ENCODE measurements at places on chromosomes 4 and X. TPM values are rescaled to one million over a fixed set of nuclear protein-coding genes. Genes with fewer than 3 reads are reported as not detected.
A peak's percentile ranks its signal among the peaks of the same experiment; 100 is the strongest.

The KIAA1210 gene
- not detected for total RNA-seq

The SPANXB1 gene
- total RNA-seq: not detected

The CLIC2 gene
- not detected for total RNA-seq

The CYLC1 gene
- not detected for total RNA-seq

The ASMTL gene
- 55.3 TPM for total RNA-seq

The TRAM1L1 gene
- total RNA-seq: 3.4 TPM

The ARX gene
- 0.07 TPM for total RNA-seq

The SPIN2A gene
- total RNA-seq: 1.5 TPM

The TENM3 gene
- 39.5 TPM for total RNA-seq

The SLIT2 gene
- total RNA-seq: 5.4 TPM

- no peaks in the 10 kb centered on the region for H3K36me3 ChIP-seq
- H3K4me1 ChIP-seq: no peaks in the 10 kb centered on the region
- DNase-seq: no peak
- no peak overlapping the region for H3K27ac ChIP-seq
- H3K4me3 ChIP-seq: no peak overlapping the region
Observed at GRCh38 chr4:187183826-187184225, 460.2 kb upstream of the FAT1 start.

GRCh38 chr4:112765317-112765974 lies 128.5 kb downstream of the LARP7 start:
- H3K4me1 ChIP-seq: peaks cover 8% of the 10 kb centered on the region
- peaks cover 27% of the 10 kb centered on the region for H3K36me3 ChIP-seq
- peak; percentile 62 for DNase-seq
- no peak overlapping the region for H3K27ac ChIP-seq
- H3K4me3 ChIP-seq: no peak overlapping the region
- no peaks in the 10 kb centered on the region for H3K27me3 ChIP-seq

- no peaks in the 10 kb centered on the region for H3K4me1 ChIP-seq
- no peak within 1 kb of the TSS for H3K27ac ChIP-seq
- no peaks in the 10 kb centered on the region for H3K36me3 ChIP-seq
- H3K27me3 ChIP-seq: no peaks in the 10 kb centered on the region
- DNase-seq: peak; percentile 95
Observed at GRCh38 chr4:102760645-102761295, at the start of gene MANBA. MANBA (minus strand) TSS chr4:102760968; CDS start chr4:102760894, 74 bp downstream.

- no peaks in the 10 kb centered on the region for H3K36me3 ChIP-seq
- H3K27ac ChIP-seq: no peak overlapping the region
- DNase-seq: no peak
- H3K4me3 ChIP-seq: no peak overlapping the region
Observed at GRCh38 chr4:165563851-165564250, 185.0 kb downstream of the CPE start.

DNA sequence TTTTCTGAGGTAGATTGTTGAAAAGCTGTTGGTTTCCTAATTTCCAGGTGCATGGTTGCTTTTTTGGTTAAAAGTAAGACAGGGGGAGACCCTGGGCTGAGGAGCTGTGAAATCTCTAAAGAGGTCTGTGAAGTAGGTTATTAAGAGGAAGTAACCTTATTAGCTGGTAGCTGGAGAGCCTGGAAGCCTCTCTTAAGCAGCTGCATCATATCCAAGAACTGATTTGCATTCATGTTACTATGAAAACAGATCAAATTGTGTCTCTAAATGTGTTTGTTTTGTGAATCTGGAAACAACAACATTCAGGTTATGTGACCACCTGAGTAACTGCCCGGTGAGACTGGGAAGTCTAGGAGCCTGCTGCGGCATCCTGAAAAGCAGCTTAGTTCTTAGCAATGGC lies 54.1 kb downstream of the ARHGAP10 start:
- no peaks in the 10 kb centered on the region for H3K36me3 ChIP-seq
- H3K27me3 ChIP-seq: no peaks in the 10 kb centered on the region
- DNase-seq: no peak
- H3K4me3 ChIP-seq: no peak overlapping the region
- no peak overlapping the region for H3K27ac ChIP-seq

DNA sequence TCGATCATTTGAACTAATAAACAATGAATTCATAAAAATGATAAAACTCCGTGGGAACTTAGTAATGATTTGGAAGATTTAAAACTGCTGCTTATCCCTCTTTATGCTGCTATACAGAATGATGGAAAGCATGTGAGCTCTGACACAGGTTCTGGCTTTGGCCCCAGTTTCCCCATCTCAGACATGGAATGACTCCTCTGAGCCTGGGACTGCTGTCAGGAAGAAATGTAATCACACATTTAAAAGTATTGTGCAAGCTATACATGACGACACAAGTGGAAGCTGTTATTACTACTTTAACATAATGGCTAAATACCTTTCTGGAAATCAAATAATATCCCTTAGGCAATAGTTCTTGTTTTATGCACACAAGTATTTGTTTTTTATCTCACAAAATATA lies 161.7 kb downstream of the DCHS2 start:
- no peak overlapping the region for H3K4me3 ChIP-seq
- DNase-seq: no peak
- H3K4me1 ChIP-seq: no peaks in the 10 kb centered on the region
- H3K27me3 ChIP-seq: peaks cover 37% of the 10 kb centered on the region
- no peak overlapping the region for H3K27ac ChIP-seq

DNA sequence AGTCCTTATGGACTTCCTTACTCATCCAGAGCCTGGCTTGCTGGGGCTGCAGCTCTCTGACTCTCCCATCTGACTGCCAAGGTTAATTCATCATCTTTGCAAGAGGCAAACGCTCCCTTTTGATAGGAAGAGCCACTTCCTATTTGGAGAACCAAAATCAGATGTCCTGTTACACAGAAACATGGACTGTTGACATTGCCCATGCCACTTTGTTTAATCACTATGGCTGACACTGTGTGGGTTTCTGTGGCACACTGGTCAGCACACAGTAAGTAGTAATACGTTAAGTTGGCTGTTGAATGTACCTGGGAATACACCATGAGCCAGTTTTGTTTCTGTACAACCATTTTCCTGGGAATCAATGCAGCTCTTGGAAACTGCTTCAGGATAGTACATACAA lies 45.1 kb upstream of the TMEM33 start:
- no peaks in the 10 kb centered on the region for H3K36me3 ChIP-seq
- H3K27ac ChIP-seq: no peak overlapping the region
- H3K4me3 ChIP-seq: no peak overlapping the region
- H3K4me1 ChIP-seq: no peaks in the 10 kb centered on the region
- DNase-seq: no peak

GRCh38 chrX:42000836-42001235 lies 77.5 kb upstream of the CASK start:
- no peaks in the 10 kb centered on the region for H3K27me3 ChIP-seq
- no peaks in the 10 kb centered on the region for H3K4me1 ChIP-seq
- DNase-seq: no peak

GRCh38 chrX:150348365-150348764 lies 14.8 kb upstream of the MAMLD1 start:
- no peaks in the 10 kb centered on the region for H3K4me1 ChIP-seq
- no peak overlapping the region for H3K27ac ChIP-seq
- DNase-seq: peak; percentile 88
- H3K4me3 ChIP-seq: no peak overlapping the region

- H3K36me3 ChIP-seq: no peaks in the 10 kb centered on the region
- no peaks in the 10 kb centered on the region for H3K4me1 ChIP-seq
- H3K27ac ChIP-seq: no peak overlapping the region
- no peaks in the 10 kb centered on the region for H3K27me3 ChIP-seq
Observed at GRCh38 chrX:145729635-145730034, 88.0 kb upstream of the SLITRK2 start.

- no peaks in the 10 kb centered on the region for H3K4me1 ChIP-seq
- no peak overlapping the region for H3K4me3 ChIP-seq
- no peak for DNase-seq
Observed at GRCh38 chr4:147222906-147223305, 258.0 kb upstream of the EDNRA start.

DNA sequence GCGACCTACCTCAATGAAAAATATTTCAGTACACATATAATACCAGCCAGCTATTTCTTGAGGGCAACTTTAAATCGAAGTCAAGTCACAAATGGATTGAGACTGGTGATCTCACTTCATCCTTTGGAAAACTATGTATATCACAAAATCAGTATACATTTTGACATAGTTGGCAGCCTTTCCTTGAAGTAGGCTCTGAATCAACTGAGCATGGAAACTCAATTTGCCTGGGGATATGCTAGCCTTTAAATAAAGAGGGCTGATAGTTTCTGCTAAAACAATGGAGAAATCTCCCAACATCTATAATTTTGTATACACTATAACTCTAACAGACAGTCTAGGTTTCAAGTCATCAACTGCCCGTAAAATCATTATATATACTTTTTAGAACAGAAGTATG lies 282.8 kb upstream of the TENM3 start:
- no peak for DNase-seq
- no peaks in the 10 kb centered on the region for H3K36me3 ChIP-seq
- H3K4me1 ChIP-seq: no peaks in the 10 kb centered on the region

- no peak overlapping the region for H3K27ac ChIP-seq
- no peaks in the 10 kb centered on the region for H3K36me3 ChIP-seq
- H3K4me1 ChIP-seq: no peaks in the 10 kb centered on the region
- no peak for DNase-seq
Observed at GRCh38 chr4:142077048-142077447, 440.7 kb downstream of the IL15 start.

- H3K27me3 ChIP-seq: no peaks in the 10 kb centered on the region
- H3K4me3 ChIP-seq: no peak overlapping the region
- no peak for DNase-seq
- peaks cover 10% of the 10 kb centered on the region for H3K4me1 ChIP-seq
- H3K27ac ChIP-seq: no peak overlapping the region
- H3K36me3 ChIP-seq: no peaks in the 10 kb centered on the region
Observed at GRCh38 chr4:54497947-54498346, 159.8 kb upstream of the KIT start.

DNA sequence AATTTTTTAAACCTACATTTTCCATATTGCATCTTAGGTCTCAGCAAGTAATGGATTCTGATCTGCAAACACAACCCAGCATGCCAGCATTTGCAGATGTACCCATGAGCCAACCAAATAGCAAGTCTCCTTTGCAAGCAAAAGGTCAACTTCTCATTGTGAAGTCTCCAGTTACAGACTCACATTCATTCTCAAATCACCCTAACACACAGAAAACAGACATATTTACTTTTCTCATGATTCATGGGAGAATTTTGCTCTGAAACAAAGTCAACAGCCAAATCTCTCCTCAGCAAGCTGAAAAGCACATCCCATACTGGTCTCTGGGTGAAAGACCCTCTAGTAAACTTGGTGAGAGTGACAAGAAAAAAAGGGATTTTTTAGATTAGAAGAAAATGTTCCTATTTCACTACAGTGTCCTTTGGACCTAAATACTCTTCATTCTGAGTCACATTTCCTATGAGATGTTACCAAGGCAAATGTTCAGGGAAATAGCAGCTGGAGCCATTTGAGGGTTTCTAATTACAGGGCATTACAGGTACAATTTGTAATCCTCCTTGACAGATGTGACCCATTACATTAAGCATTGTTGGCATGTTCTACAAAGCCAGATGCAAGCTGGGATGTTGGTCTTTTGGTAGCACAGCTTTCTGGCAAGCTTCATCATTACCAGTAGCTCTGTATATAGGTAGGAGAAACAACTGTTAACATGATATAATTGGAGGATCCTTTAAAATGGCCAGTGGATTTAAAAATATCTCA lies 383.3 kb downstream of the SMARCA1 start:
- no peaks in the 10 kb centered on the region for H3K36me3 ChIP-seq
- H3K4me1 ChIP-seq: no peaks in the 10 kb centered on the region
- H3K27ac ChIP-seq: no peak overlapping the region
- no peaks in the 10 kb centered on the region for H3K27me3 ChIP-seq
- no peak overlapping the region for H3K4me3 ChIP-seq

GRCh38 chr4:59869559-59869958 lies 1330.6 kb upstream of the ADGRL3 start:
- H3K27ac ChIP-seq: no peak overlapping the region
- H3K27me3 ChIP-seq: no peaks in the 10 kb centered on the region
- H3K4me1 ChIP-seq: no peaks in the 10 kb centered on the region
- H3K4me3 ChIP-seq: no peak overlapping the region
- H3K36me3 ChIP-seq: no peaks in the 10 kb centered on the region

GRCh38 chr4:10102474-10103332 lies 13.9 kb downstream of the WDR1 start:
- H3K4me3 ChIP-seq: no peak overlapping the region
- H3K36me3 ChIP-seq: peaks cover 87% of the 10 kb centered on the region
- no peak for DNase-seq

GRCh38 chr4:91325495-91325894 lies 978.3 kb upstream of the GRID2 start:
- no peak for DNase-seq
- no peak overlapping the region for H3K4me3 ChIP-seq
- no peaks in the 10 kb centered on the region for H3K4me1 ChIP-seq
- H3K36me3 ChIP-seq: no peaks in the 10 kb centered on the region

GRCh38 chrX:10199212-10199611 lies 42.4 kb downstream of the CLCN4 start:
- H3K36me3 ChIP-seq: no peaks in the 10 kb centered on the region
- H3K27ac ChIP-seq: no peak overlapping the region
- DNase-seq: no peak
- H3K27me3 ChIP-seq: no peaks in the 10 kb centered on the region

GRCh38 chr4:165368114-165368513 lies 10.7 kb upstream of the CPE start:
- no peaks in the 10 kb centered on the region for H3K4me1 ChIP-seq
- no peaks in the 10 kb centered on the region for H3K27me3 ChIP-seq
- no peak overlapping the region for H3K27ac ChIP-seq
- H3K4me3 ChIP-seq: no peak overlapping the region
- no peak for DNase-seq
- H3K36me3 ChIP-seq: no peaks in the 10 kb centered on the region

DNA sequence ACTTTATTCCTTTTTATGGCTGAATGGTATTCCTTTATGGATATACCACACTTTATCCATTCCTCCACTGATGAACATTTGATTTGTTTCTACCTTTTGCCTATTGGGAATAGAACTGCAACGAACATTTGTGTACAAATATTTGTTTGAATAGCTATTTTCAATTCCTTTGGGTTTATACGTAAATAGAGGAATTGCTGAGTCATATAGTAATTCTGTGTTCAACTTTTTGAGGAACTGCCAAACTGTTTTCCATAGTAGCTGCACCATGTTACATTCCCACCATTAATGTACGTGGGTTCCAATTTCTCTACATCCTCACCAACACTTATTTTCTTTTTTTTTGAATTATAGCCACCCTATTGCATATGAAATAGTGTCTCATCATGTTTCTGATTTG lies 156.5 kb upstream of the ATP6AP2 start:
- H3K4me1 ChIP-seq: no peaks in the 10 kb centered on the region
- H3K27ac ChIP-seq: no peak overlapping the region
- no peak for DNase-seq
- H3K36me3 ChIP-seq: no peaks in the 10 kb centered on the region

- DNase-seq: no peak
- H3K27me3 ChIP-seq: no peaks in the 10 kb centered on the region
- H3K4me3 ChIP-seq: no peak overlapping the region
- H3K4me1 ChIP-seq: no peaks in the 10 kb centered on the region
Observed at GRCh38 chr4:170529748-170530722, 440.3 kb upstream of the AADAT start.

DNA sequence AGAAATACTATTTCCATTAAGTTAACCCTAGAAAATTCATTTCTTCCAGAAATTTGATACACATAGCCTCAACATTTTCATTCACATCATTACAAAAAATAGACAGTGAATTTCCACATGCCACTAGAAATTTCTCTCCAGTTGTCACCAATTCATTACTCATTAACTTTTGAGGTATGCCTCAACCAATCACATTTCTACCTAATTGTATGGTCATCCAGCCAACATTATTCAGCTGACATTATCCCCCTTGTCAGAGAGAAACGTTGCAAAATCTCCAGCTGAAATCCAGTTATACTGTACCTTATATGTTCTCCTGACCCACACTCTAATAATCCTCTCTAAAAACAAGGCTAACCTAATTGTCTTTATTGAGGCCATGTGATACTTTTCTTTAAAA lies 24.8 kb downstream of the FRYL start:
- H3K27me3 ChIP-seq: no peaks in the 10 kb centered on the region
- no peaks in the 10 kb centered on the region for H3K4me1 ChIP-seq
- no peak for DNase-seq
